ENCODE measurements at places on chromosomes 2 and 18.
A peak's percentile ranks its signal among the peaks of the same experiment; 100 is the strongest.

DNA sequence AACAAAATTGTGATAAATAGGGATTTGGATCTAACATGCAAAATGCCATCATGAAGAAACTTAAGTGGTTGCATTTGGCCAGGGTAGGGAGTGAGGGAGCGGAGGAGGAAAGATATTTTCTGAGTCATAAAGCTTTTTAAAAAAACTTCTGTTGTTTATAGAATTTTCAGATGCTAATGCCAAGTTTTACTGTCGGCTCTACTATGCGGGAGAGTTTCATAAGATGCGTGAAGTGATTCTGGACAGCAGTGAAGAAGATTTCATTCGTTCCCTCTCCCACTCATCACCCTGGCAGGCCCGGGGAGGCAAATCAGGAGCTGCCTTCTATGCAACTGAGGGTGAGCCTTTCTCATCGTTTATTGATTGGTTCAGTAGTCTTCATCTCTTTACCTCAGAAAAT, 56.0 kb upstream of the PTH2R start:
- DNase-seq = no peak

DNA sequence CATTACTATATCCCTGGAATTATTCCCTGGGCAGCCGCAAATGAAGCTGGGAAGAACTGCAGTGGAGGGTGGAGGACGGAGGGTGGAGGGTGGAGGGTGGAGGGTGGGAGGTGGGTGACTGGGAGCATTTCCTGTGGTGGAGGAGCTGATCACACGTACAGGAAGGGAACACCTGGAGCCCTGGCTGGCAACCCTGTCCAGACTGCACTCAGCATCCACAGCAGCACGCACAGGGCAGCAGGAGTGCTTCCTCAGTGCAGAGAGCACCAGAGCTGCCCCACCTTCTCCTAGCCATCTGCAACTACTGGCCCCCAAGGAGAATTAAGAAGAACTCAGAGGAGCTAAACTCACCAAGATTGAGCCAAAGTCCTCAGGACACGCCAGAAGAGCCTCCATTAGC, 249.9 kb downstream of the EIPR1 start:
- no peak for DNase-seq

DNA sequence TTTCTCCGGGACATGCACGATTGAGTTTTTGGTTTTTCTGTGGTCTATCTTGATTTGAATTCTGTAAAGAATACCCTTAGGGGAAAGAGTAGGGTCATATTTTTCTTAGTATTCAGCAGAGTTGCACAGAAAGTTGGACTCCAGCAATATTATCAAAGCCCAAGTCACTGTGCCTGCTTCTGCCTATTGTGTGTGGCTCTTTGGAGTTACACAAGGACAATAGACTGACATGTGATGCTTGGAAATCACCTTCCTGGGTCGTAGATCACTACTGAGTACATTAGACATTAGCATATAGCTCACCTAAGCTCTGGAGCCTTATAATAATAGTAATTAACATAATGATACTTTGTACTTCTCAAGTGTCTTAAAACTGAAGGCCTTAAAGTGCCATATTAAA, 238.8 kb upstream of the FOSL2 start:
- DNase-seq = no peak

GRCh38 chr2:70089983-70090525, 2.8 kb downstream of the PCBP1 start:
- DNase-seq = no peak

DNA sequence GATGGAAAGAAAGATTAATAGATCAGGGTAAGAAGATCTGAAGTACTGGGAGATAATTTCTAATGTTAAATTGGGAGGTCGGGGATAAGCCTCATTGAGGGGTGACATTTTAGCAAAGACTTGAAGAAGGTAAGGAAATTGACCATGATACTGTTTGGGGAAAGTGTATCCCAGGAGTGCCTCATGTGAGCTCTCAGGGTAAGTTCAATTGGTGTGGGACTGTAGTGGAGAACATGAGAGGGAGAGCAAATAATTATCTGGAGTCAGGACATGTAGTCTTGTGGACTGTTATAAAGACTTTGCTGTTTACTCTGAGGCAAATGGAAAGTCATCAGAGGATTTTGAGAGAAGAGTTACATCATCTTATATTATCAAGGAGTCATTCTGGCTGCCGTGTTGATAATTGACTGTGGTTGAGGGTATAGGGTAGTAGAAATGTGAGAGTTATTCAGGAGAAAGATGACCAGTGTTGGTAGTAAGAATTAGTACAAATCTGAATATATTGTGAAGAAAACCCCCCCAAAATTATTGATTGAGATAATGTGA, 624.4 kb downstream of the ADCYAP1 start:
- DNase-seq = no peak

DNA sequence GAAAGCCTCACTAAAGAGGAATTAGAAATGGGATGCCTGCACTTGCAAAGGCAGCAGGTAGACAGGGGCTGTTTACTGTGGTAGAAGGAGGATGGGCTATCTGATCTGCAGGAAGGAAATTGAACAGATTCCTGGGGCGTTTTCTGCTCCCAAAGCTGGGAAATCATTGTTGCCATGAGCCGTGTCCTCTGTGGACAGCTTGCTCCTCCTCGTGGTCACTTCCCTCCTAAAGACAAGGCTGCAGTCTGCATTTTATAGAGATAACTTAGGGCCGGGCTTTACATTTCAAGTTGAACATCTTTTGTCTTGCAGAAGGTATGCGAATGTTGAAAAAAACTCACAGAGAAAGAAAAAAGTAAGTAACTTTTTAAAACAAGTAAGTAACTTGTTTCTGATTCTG, 50.9 kb downstream of the DCDC2C start:
- no peak for DNase-seq

GRCh38 chr18:25675123-25675850, 323.3 kb upstream of the ZNF521 start:
- DNase-seq = no peak

DNA sequence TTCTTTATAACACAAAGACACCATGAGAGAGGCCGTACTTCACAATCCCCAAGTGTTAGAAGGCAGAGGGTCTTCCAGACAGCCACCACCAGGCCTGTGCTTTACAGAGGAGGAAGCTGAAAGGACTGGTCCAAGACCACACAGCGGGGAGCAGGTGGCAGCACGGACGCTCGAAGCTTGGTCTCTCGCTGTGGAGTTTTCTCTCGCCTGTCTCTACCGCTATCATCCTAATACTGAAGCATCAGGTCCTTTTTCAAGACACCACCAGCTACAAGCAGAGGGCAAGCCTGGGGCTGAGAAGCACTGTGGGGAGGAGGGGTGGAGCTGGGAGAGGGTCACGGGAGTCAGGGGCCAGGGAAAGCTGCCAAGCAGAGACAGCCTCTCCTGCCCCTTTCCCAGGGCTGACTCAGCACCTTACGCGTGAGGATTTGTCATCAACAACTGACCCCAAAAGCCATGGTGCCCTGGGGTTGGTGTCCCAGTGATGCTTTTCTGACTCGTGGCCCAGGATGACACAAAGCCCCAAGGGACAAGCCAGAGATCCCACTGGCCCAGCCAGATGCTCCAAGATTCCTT, 31.9 kb upstream of the FOSL2 start:
- peak; percentile 60 for DNase-seq

- DNase-seq = no peak
Measured at GRCh38 chr2:69192176-69192945, 179.4 kb downstream of the ANTXR1 start.

DNA sequence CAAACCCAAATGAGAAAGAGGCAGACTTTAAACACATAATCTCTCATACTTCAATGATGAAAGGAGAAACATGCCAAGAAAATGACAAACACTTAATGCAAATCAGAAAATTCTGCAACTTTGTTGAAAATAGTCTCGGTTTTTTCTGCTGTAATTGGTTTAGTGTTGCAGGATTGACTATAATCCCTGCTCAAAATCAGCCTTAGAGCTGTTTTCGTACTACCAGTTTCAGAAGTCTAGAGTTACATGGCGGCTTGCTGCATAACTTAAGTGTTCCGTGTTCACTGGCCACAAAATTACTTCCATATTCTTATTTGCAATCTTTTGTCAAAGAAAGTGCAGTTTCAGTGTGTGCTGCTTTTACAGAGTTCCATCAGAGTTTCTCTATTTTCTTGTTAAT, 48.9 kb upstream of the ITGAV start:
- DNase-seq = no peak

- peak; percentile 21 for DNase-seq
Measured at GRCh38 chr2:66536997-66537396, 102.1 kb downstream of the MEIS1 start.

GRCh38 chr2:125456693-125457363, 1199.1 kb upstream of the GYPC start:
- no peak for DNase-seq
